Immature natural killer cell (primary cell): ENCODE measurements at places on chromosomes 11 and 22.

DNA sequence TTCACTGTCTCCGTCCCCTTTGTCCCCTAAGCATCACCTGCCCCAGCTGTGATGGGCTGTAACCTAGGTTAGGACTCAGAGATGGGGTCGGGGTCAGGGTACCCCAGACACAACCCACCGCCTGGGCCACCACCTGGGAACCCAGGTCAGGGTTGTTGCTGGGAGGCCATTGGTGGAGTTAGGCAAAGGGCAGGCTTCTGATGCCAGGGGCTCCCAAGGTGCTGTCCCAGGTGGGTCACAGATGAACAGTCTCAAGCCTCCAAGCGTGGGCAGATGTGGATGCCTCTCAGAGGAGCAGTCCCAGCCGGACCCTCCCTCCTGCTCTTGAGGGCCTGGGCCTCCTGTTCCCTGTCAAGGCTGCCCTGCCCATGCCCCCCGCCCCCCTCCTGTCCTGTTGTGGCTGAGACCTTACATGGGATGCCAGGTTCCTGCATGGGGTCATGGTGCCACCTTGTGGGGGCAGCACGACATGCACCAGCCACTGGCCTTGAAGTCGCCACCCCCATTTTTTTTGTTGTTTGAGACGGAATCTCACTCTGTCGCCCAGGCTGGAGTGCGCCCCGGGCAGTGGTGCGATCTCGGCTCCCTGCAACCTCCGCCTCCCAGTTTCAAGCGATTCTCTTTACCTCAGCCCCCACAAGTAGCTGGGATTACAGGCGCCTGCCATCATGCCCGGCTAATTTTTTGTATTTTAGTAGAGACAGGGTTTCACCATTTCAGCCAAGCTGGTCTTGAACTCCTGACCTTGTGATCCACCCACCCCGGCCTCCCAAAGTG is 12.1 kb downstream of the GATD1 start:
- DNase-seq = peak; percentile 47

DNA sequence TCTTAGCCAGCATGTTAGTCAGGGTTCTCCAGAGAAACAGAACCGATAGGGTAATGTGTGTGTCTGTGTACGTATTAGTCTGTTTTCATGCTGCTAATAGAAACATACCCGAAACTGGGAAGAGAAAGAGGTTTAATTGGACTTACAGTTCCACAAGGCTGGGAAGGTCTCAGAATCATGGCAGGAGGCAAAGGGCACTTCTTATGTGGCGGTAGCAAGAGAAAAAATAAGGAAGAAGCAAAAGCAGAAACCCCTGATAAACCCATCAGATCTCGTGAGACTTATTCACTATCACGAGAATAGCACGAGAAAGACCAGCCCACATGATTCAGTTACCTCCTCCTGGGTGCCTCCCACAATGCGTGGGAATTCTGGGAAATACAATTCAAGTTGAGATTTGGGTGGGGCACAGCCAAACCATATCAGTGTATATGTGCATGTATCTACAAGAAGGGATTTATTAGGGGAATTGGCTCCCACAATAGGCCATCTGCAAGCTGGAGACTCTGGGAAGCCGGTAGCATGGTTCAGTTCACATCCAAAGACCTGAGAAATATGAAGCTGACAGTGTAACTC is 173.7 kb upstream of the NECTIN1 start:
- DNase-seq = no peak

DNA sequence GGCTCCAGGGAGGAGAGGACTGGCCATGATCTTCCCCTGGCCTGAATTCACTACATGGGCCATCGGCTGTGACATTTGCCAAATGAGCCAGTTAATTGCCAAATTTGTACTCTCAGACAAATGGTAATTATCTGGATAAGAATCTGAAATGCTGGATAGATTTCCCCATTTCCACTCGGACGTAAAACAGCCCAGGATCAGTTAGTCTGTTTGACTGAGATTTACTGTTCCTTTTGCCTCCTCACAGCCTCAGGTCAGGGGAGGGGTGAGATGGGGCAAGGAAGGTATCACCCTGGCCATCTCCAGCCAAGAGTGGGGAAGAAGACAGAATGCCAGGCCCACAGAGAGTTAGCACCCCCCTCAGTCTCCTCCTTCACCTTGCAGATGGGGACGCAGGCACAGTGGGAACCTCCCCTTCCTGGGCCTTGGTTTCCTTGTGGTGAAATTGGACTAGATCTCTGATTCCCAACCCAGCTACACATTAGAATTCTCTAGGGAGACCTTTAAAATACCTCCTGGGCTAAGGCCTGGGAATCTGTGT is 5.2 kb downstream of the TRIM29 start:
- no peak for DNase-seq

DNA sequence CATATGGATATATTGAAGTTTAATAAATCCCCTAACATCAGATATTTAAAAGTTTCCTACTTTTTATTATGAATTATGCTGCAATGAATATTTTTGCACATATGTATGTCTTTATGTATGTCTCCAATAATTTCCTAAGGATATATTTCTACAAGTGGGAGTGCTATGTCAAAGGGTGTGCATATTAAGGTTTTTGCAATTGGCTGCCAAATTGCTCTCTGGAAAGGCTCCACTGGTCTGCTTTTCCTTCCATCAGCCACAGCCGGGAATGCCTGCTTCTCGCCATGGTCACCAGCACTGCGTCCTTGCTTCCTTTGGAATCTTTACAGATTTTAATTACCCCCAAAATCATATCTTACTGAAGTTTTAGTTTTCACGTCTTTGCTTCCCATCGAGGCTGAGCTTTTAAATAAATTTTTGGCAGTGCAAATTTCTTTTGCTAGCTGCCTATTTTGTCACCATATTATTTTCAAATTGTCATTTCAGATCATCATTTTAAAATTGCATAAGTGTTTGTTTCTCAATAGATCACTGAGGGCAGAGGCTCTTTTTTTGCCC is 221.7 kb downstream of the SNX19 start:
- no peak for DNase-seq

DNA sequence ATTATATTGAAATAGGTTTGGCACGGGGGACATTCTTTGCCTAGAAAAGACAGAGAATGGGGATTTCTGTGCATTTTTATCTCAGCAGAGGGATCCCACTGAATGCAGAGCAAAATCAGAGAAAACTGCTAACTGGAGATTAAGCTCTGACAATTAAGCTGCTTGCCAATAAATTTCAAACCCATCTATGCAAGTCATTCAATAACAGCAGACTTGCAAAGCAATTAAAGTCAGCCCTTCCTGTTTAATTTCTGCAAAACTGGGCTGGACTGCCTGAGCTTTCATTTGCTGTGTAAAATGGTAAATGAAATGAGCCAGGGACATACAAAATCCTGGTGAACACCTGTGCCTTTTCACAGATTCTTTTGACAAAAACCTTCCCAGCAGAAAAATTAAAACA is 1273.9 kb upstream of the CNTN5 start:
- no peak for DNase-seq

DNA sequence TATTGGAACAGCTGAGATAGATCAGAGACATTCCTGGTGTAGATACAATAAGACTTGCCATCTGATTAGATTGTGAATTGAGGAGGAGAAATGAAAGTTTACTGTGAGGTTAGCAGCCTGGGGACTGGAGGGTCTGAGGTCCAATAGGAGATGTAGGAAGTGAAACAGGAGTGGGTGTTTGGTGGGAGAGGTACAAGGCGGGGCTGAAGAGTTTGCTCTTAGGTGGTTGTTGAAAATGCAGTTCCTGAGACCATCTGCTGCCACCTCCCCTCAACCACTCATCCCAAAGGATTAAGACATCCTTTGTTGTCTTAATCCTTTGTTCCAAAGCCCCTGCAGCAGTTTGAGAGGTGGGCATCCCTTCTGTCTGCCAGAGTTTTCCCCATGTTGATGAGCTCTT is 14.8 kb downstream of the PIWIL4 start:
- no peak for DNase-seq

DNA sequence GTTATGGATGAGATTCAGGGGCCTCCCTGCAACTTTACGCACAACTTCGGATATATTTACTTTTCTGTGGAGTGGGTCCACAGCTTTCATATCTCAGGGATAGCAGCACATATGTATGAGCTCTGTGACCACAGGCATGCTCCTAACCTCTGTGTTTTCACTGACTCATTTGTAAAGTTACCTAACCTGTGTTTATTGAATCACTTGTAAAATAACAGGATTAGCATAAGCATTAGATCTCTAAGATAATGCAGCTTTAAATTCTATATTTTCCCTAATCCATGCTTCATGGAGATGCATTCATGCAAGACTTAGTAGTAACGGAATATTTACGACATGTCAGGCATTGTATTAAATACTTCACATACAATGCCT is 47.9 kb upstream of the DDI1 start:
- no peak for DNase-seq

DNA sequence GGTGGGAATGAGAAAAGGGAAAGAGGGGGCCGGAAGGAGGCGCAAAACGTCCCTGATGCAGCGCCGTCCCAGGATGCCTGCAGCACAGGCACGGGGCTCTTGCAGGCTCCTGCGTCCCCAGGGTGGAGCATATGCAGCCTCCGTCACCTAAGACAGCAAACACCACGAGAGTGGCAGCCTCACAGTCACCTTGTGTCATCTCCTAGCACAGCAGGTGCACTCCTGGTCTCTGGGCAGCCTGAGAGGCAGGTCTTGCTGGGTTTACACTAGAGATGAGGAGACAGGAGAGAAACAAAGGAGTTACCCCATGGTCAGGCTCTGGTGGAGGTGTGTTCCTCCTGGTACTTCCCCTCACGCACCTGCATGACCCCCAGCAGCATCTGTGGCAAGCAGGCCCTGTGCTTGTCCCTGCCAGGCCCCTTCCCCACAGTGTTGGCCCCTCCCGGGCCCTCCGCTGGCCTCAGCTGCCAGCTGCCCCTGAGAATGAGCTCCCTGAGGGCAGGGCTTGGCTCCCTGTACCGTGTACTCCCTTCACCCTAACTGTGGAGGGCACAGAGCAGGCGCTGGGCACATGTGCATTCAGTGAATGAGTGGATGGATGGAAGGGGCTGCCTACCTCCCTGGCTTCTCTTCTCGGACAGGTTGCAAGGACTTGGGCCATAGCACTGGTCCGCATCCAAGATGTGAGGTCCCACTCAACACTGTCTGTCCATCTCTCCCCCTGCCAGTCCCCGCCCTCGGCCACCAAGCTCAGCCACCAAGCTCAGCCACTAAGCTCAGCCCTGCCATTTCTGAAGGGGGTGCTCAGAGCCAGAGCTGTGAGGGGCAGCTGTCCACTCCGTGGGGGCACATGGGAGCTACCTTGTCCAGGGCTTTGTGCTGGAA is 988.6 kb downstream of the BRD1 start:
- DNase-seq = no peak

- peak; percentile 24 for DNase-seq
Observed at GRCh38 chr11:88175569-88176075, 379 bp upstream of the RAB38 start.

- DNase-seq = no peak
Observed at GRCh38 chr11:4865855-4866254, 15.8 kb upstream of the OR51T1 start.
